ENCODE measurements at places on chromosomes 12 and 14.

GRCh38 chr12:27123642-27124041, 41.3 kb upstream of the C12orf71 start:
- peak; percentile 13 for DNase-seq

- peak; percentile 30 for DNase-seq
Measured at GRCh38 chr12:27493260-27493940, 30.6 kb upstream of the PPFIBP1 start.

GRCh38 chr14:92897922-92898565, 24.9 kb upstream of the CHGA start:
- no peak for DNase-seq

DNA sequence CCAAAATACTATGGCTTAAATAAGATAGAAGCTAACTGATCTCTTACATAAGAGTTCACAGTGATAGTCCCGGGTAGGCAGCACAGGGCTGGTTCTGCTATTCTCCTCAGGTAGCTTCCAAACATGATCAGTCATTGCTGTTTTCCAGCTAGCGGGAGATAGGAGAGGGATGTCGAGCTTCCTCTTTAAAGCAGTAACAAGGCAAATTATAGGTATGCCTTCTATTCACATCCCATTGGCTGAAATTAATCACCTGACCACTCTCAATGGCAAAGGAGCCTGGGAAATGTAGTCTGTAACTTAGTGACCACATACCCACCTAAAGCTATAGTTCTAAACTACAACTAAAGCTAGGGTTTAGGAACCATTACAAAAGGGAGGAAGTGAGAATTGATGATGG, 34.5 kb upstream of the VRK1 start:
- DNase-seq, result peak; percentile 45

- DNase-seq, result no peak
Measured at GRCh38 chr14:102027951-102028350, 58.9 kb downstream of the HSP90AA1 start.

DNA sequence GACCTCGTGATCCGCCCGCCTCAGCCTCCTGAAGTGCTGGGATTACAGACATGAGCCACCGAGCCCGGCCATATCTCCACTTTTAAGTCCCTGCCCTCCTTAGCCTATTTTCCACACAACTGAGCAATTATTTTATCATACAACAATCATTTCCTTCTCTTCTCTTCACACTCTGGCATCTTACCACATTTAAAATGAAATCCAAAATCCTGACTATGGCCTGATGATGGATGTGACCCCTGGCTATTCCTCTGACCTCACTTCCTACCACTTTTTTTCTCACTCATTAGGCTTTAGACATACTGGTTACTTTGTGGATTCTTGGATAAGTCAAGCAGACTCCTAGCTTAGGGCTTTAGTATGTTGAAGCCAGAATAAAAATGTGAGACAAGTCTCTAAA, 21.9 kb upstream of the EID3 start:
- DNase-seq, result no peak

DNA sequence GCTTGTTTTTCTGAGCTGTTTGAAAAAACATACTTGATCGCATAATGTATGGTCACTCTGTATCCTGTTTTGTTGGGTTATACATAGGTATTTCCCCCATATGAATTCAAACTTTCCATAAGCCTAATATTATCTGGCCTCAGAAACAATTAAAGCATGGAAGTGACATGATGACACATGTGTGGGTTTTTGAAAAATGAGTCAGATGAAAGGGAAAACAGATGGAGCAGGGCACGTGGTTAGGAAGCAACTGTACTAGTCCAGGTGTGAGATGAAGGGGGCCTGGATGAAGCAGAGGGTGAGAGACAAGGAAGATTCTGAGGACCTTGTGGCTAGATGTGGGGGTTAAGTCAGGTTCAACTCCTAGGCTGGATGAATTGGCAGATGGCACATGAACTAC, 92.7 kb upstream of the DNM1L start:
- DNase-seq, result peak; percentile 61

DNA sequence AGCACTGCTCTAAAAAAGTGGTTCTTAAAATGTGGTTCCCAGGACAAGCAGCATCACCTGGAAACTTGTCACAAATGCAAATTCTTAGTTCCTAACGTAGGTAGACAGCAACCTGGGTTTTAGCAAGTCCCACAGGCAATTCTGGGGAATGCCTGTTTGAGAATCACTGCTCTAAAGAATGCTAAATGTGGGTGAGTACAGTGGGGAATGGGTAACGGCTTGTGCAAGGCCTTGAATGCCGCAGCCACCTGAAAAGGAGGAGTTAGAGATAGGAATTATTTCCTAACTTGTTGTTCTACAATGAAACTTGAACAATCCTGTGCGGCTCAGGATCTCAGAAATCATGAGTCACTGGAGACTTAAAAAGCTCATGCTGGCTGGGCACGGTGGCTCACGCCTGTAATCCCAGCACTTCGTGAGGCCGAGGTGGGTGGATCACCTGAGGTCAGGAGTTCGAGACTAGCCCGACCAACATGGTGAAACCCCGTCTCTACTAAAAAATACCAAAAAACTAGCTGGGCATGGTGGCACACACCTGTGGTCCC, 34.9 kb downstream of the GNS start:
- DNase-seq, result no peak

- peak; percentile 57 for DNase-seq
Measured at GRCh38 chr14:61560323-61560722, 135.0 kb upstream of the HIF1A start.

GRCh38 chr12:120472521-120472920, 3.0 kb upstream of the SRSF9 start:
- no peak for DNase-seq

DNA sequence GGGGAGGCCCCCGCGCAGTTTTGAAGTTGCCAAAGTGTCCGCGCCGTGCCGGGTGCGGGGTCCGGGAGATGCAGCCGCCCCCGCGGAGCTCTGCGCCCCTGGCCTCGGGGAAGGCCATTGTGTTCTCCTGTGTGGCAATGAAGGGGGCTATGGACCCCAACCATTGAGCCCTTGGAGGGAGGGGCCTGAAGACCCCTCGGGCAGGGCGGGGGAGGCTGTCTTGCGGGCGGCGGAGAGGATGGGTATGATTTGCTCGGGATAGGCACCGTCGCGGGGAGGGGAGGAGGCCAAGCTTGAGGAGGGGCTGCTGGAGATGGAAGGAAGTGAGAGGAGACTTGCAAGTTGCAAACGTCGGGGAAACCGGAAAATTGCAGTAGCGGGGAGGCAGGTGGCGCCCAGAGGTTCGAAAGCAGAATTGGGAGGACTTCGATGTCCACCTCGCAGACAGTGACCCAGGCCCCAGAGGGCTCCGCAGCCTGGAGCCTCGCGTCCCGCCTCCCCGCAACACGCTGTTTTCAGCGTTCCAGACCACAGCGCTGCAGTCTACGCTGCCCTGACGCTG, 25.4 kb downstream of the BCL11B start:
- DNase-seq, result no peak

GRCh38 chr12:127767656-127768055, 499.3 kb upstream of the TMEM132C start:
- no peak for DNase-seq

DNA sequence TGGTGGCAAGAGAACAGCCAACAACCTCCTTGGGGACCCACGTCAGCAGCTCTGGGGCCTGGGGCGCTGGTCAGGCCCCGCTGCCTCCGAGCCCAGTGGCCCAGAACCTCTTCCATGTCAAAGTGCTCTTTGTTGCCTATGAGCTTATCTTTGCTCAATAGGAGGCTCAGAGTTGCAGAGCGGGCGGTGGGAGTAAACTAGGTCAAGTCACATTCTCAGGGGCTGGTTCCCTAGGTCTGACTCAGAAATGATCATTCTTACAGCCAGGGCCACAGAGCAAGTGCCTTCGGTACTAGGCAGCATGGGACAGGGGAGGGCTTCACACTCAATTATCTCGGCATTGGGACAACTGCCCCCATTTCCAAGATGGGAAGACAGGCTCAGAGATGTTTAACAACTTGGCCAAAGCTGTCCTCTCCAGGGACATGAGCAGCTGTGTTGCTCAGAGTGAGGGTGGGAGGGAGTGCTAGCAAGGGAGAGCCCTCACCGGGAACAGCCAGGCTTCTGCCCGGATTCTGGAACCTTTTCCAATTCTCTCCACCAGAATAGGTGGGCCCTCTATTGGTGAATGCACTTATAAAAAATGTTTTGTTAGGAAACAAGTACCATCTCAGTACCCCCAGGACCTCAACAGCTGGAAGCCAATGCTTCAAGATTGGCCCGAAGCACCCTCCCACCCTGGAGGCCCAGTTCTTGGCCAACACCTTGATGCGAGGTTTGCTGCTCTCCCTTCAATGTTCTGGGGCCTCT, 11.9 kb downstream of the SLC25A29 start:
- DNase-seq, result no peak

DNA sequence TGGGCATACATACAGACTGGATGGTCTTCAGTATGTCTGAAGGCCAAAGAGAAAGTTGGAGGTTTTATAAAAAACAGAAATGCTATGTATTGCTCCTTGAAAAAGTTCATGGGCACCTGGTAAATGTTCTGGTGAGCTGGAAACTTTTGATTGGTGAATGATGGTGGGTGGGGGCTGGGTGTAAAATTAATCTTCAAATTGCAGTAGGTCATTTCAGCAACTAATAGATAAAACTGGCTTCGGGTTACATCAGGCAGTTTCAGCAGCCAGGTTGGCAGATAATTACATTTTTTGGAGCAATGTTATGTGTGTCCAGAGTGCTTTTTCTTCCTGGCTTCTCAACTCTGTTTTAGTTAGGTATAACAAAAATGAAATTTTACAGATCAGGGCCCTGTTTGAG, 35.3 kb downstream of the SDR9C7 start:
- no peak for DNase-seq

- no peak for DNase-seq
Measured at GRCh38 chr12:109461049-109461845, 15.9 kb downstream of the KCTD10 start.

- DNase-seq, result peak; percentile 53
Measured at GRCh38 chr14:54182419-54183045, 214.3 kb upstream of the CDKN3 start.

DNA sequence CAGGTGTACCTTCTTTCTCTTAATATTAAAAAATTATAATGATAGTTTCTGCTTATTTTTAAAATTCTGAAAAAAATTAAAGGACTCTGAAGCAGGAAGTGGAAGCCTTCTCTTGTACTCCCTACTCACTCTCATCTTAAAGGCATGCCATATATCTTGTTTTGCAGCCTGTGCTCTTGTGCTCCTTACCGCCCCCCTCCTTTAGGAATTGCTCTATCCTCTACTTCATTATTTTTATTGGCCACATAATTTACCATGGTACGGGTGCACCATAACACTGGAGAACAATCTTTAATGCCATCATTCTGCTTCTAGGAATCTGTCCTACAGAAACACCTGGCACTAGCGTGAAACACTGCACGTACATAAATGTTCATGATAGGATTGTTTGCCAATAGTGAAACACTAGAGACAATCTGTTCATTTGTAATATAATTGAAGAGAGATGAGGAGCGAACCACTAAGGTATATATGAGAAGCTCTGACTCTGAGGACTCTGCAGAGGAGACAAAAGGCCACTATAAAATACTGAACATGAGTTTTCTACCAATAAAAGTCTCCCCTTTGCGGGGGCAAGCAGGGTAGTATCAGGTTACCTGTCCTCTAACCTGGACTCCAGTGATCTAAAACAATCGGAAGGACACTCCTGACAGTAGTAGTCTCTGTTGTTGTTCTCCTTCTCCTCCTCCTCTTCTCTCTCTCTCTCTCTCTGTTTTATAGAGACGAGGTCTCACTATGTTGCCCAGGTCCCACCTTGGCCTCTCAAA, 6.3 kb upstream of the NYNRIN start:
- DNase-seq, result peak; percentile 44

DNA sequence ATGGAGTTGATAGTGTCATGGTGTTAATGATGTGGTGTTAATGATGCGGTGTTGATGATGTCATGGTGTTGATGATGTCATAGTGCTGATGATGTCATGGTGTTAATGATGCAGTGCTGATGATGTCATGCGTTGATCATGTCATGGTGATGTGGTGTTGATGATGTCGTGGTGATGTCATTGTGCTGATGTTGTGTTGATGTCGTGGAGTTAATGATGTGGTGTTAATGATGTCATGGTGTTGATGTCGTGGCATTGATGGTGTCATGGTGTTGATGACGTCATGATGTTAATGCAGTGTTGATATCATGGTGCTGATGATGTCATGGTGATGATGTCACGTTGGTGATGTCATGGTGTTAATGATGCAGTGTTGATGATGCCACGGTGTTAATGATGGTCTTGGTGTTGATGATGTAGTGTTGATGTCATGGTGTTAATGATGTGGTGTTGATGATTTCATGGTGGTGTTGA, 49.1 kb upstream of the RIMBP2 start:
- peak; percentile 1 for DNase-seq

- DNase-seq, result no peak
Measured at GRCh38 chr12:2826721-2827515, 7.9 kb downstream of the NRIP2 start.

- no peak for DNase-seq
Measured at GRCh38 chr12:57952766-57953165, 11.4 kb downstream of the ATP23 start.

DNA sequence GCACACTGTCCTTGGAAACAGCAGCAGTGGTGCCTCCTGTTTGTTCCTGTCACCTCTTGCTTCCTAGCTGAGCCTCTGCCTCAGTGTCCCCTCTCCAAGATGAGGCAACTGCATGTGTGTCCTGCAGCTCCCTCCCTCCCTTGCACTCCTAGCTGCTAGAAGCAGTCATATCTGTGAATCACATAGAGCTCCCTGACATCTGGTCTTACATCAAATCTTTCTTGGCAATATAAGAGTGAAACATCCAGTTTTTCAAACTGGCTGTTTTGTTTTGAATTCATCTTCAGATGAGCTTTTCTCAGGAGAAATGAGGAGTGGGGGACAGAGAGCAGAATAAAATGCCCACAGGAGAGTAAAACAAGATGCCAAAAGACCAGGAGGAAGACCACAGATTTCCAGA, 103.7 kb downstream of the VCPKMT start:
- peak; percentile 64 for DNase-seq

GRCh38 chr12:82954572-82954971, 267.9 kb downstream of the TMTC2 start:
- DNase-seq, result no peak

DNA sequence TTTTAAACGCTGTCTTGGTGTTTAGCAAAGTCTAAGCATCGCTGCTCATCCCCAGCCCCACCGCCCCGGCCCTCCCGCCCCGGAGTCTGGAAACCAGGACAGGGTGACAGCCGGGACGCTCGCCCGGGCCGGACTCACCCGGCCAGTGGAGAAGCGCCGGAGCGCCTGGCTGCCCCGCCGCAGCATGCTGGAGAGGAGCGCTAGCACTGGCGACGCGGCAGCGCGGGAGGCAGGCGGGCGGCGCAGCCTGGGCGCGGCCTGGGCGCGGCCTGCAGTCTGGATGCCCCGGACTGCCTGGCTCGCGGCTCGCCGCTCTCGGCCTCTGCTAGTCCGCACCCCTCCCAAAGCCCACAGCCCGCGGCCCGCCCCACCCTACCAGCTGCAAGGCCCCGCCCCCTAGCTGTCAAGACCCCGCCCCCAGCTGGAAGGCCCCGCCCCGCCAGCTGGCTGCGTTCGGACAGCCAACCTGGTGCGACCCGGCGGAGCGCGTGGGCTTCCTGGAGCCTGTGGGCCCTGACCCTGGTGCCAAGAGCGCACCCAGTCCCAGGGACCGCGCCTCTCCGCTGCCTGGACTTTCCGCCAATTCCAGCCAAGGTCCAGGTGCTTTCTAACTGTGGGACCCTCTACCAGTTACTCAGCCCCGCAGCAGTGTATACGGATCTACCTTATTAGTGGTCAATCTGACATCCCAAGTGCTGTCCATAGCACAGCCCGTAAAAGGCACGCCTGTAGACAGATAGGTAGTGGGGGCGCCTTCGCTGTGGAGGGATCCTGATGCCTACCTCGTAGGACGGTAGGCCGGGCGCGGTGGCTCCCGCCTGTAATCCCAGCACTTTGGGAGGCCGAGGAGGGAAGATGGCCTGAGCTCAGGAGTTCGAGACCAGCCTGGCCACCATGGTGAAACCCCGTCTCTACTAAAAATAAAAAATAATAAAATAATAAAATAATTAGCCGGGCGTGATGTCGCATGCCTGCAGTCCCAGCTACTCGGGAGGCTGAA, at the start of gene ALDH1L2:
TSS of gene ALDH1L2 (minus strand) at position 208 of the 1,000 bp plus-strand sequence. CDS start at position 186, 22 bp downstream.
- DNase-seq, result peak; percentile 90

Data from fibroblast of upper back skin (primary cell).